ENCODE measurements at places on chromosomes 4 and X.

DNA sequence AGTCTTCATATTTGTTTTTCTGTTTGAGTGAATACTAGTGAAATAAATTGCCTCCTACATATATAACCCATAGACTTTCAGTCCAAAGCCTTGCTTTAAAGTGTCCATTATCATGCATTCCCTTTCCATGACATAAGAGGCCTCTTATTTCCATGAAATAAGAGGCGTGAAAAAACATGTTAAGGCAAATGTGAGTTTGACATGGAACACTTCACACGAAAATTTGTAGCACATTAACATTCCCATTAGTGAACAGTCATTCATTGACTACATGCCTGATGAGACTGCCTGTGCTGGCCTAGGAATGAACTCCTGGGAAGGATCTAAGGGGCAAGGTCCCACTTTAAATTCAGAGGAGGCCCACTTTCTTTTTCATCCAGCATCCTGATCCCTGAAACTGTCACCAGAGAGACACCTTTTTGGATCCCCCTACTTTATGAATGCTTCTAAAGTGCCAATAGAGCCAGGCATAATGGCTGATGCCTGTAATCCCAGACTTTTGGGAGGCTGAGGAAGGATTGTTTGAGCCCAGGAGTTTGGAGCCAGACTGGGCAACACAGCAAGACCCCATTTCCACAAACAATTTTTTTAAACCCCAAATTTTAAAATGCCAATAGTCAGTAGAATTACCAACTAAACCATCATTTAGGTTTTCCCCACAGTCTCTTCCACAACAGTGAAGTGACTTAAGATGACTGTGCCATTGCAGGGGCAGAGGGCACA lies 6.7 kb downstream of the RTL8B start:
- no peak for DNase-seq

DNA sequence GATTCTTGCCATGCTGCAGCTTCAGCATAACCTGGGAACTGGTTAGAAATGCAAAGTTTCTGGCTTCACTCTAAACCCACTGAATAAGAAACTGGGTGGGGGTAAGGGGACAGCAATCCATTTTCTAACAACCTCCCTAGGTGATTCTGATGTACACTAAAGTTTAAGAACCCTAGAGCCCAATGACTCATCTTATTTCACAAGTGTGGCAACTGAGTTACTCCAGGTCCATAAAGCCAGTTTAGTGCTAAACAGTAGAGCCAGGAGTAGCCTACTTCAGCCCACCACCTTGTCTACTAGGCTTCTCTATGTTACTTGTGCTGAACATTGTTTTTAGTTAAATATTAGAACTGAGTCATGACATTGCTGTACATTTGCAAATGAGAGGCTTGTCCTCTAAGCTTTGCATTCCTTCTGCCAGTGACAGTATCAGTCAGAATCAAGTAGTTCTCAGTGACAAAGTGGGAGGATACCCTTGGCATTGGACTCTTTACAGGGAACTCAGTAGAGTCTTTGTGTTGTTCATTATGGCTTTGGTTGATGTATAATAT lies 518.0 kb downstream of the RPA4 start:
- no peak for DNase-seq

- no peak for DNase-seq
Measured at GRCh38 chr4:5854929-5855328, 38.0 kb downstream of the CRMP1 start.

DNA sequence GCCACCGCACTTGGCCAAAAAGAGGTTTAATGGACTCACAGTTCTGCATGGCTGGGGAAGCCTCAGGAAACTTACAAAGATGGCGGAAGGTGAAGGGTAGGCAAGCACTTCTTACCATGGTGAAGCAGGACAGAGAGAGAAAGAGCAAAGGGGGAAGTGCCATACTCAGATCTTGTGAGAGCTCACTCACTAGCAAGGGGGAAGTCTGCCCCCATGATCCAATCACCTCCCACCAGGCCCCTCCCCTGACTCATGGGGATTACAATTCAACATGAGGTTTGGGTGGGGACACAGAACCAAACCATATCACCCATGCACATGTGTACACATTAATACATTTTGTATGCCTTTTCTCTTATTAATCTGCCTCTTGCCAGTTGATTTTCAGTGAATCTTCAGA lies 77.2 kb upstream of the HSD17B10 start:
- DNase-seq: no peak

DNA sequence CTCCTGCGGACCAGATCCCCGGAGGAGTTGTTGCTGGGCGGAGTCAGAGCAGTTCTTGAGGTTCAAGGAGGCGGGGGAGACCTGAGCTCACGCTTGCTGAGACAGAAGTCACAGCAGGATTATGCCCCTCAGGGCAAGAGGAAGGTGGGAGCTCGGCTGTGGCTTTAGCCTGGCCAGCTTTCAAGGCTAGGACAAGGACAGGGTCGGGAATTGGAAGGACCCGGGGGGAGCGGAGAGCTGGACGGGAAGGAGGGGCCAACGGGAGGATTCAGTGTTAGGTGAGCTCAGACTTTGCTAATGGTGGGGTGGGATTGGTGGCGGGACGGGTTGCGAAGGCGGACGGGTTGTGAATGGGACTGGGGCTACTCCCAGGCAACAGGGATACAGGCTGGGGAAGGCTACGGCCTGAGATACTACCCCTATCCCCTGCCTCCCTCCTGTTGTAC lies at the start of gene RIBC1:
TSS of gene RIBC1 (plus strand) at position 13 of the 446 bp plus-strand sequence. CDS start 3,404 bp downstream, outside the sequence.
- DNase-seq: no peak

DNA sequence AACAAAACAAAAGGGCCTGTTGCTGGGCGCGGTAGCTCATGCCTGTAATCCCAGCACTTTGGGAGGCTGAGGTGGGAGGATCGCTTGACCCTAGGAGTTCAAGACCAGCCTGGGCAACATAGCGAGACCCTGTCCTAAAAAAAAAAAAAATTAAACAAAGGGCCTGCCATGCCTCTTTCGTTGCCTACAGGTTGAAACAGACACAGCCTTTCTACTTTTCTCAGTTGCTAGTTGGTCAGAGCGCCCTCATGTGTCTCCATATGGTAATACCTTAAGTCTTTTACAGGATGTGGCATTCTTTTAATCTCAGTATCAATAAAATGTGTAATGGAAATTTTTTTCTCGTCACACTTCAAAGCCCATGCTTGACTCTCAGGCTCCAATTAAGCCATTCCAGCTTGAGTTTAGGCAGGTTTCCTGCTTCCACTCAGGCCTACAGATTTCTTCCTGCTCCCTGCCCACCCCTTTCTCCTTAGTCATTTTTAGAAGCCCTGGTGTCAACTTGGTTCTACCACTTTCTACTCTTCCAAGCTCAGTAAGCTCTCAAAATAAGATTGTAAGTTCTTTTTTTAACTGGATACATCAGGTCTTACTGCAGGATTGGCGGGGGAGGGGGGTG lies 4.6 kb upstream of the SOWAHD start:
- peak; percentile 63 for DNase-seq

GRCh38 chr4:155703486-155704247 lies 37.0 kb downstream of the GUCY1A1 start:
- DNase-seq: no peak

DNA sequence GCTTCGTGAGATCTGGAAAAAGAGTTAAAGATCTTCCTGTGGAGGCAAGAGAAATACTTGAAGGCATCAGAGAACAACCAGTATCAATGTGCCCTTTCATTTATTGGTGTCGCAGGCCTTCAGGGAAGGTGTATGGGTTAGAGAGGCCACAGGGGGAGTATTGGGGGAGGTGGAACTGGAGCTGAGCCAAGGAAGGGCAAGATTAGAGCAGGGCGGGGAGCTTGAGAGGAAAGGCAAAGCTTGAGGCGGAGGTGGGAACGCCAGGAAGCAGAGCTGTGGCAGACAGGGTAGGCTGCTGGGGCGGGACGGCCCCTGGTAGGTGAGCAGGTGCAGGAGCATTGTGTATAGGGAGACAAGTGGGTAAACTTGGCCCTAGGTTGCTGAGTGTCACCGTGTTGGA lies 329.9 kb downstream of the ARHGAP10 start:
- DNase-seq: no peak

DNA sequence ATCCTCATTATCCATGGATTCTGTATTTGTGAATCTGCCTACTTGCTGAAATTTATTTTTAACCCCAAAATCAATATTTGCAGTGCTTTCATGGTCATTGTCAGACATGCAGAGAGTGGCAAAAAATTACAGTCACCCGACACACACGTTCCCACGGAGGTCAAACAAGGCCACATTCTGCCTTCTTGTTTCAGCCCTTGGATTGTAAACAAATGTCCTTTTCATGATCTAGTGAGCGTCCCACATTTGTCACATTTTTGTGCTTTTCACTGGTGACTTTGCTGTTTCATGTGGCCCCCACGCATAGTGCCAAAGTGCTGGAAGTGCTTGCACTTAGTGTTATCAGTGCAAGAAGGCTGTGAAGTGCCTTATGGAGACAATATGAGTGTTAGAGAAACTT lies 45.0 kb downstream of the SOD3 start:
- no peak for DNase-seq

GRCh38 chr4:120629546-120630108 lies 292.9 kb downstream of the PRDM5 start:
- no peak for DNase-seq

DNA sequence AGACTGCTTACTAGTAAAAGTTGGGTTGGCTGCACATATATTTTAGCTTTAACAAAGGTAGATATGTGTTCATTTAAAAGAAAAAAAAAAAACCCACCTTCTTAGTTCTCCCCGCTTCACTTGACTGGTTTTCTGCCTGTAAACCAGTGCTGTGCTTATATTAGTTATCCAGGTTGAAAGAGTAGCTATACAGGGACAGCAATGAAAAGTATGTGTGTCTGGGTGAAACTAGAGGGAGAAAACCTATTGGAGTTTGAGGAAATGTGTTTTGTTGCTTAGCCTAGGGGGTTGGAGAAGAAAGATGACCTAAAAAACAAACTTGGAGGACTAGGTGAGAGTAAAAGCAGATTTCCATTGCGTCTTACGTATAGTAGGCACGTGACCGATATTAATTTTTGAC lies 4.5 kb downstream of the JADE1 start:
- DNase-seq: no peak

GRCh38 chr4:100948911-100949310 lies 398.4 kb downstream of the PPP3CA start:
- DNase-seq: no peak

- no peak for DNase-seq
Measured at GRCh38 chrX:133569217-133569616, 153.9 kb upstream of the GPC4 start.

- no peak for DNase-seq
Measured at GRCh38 chrX:17024886-17025285, 78.4 kb downstream of the REPS2 start.

DNA sequence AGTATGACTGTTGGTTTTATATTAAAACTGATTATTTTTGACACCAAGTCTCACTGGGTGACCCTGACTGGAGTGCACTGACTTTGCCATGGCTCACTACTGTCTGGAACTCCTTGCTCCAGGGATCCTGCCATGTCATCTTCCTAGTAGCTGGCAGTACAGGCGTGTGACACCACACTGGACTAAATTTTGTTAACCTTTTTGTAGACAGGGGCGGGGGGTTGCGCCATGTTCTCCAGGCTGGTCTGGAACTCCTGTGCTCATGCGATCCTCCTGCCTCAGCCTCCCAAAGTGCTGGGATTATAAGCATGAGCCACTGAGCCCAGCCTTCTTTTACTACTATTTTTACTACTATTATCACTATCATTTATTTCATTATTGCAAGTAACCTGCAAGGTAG lies 8.9 kb downstream of the XAGE1A start:
- no peak for DNase-seq

- DNase-seq: no peak
Measured at GRCh38 chr4:38075370-38076152, 115.4 kb downstream of the PTTG2 start.

- no peak for DNase-seq
Measured at GRCh38 chr4:12555011-12555410, 929.1 kb downstream of the RAB28 start.

- no peak for DNase-seq
Measured at GRCh38 chr4:47198791-47199190, 167.4 kb downstream of the GABRB1 start.

GRCh38 chr4:166977596-166977995 lies 256.7 kb downstream of the SPOCK3 start:
- DNase-seq: no peak

GRCh38 chr4:8072235-8072968 lies 86.2 kb downstream of the ABLIM2 start:
- no peak for DNase-seq

GRCh38 chr4:38177035-38177546 lies 216.9 kb downstream of the PTTG2 start:
- no peak for DNase-seq

DNA sequence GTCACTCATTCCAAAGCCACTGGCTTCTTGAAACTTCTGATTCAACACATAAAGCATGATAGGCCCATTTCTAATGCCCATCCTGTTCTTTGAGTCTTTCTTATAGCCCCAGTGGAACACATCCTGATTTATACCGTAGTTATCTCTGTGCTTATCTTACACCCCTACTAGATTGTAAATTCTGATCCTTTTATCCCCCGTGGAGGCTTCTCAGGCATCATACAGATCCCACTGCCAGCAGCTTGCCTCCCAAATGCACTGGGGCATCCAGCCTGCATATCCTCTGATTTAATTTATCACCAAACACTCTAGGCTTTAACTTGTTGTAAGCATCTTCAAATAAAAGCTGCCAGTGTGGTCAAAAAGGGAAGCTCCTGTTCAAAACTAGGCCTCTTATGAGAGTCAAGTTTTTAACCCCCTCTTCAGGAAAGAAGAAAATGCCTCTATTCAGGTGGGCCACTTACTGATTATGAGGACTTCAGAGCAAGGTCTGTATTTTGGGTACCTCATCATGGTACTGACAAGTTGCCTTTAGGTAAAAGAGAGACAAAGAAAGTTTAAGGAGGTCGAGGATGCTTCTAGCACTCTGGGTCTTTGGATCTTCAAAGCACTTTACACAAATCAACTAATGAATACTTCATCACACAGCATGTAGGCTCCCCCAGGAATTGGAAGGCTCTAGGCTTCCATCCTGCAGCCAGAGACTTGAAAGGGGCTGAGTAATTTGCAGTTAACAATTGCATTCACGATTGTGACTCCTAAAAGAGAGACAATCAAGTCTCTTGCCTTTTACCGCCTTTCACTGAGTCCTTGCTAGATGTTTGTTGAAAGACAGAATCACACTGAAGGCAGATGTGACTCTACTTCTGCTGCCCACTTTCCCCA lies 95.8 kb upstream of the LDB2 start:
- no peak for DNase-seq

- DNase-seq: no peak
Measured at GRCh38 chrX:3307881-3308280, 38.6 kb downstream of the MXRA5 start.
